ENCODE measurements at places on chromosomes 16 and 17.

GRCh38 chr16:27748868-27749546, 199.1 kb downstream of the KATNIP start:
- no peak for DNase-seq

- no peak for DNase-seq
Observed at GRCh38 chr16:747978-748746, 7.4 kb upstream of the CIAO3 start.

GRCh38 chr16:31561426-31562233, 33.9 kb downstream of the AHSP start:
- no peak for DNase-seq

DNA sequence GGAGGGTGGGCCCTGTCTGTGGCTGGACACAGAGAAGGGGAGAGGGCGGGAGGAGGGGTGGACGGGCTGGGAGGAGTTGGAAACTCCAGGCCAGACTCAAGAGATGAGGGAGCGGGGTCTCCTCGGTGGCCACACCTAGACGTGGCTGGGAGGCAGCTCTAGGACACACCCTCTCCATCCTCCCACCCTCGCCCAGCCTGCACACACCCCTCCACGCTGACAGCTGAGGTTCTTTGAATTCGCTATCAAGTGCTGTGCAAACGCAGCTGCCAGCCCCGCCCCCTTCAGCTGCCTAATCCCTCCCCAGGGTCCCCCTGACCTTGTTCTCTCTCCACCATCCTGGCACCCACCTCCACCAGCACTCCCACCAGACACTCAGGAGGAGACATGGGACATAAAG, 48.7 kb downstream of the DNAH17 start:
- DNase-seq: no peak

DNA sequence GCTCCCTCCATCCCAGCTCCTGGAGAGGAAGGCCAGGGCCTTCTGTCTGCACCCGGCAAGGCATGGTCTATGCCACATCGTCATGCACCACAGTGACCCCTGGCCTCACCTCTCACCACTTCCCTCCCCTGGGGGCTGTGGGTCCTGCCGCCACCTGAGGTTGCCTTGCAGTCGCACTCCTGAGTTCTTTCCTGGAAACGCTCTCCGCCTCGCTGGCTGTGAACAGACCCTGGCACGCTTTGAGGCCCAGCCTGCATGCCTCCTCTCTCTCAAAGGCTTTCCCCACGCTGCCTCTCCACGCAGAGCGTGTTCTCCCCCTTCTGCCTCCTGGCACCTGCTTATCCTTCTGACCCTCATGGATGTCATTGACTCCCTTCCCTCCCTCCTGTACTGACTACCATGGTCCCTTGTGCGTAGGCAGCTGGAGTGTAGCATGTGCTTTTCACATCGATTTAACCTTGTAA, 45.4 kb downstream of the SEC14L1 start:
- DNase-seq: peak; percentile 31

DNA sequence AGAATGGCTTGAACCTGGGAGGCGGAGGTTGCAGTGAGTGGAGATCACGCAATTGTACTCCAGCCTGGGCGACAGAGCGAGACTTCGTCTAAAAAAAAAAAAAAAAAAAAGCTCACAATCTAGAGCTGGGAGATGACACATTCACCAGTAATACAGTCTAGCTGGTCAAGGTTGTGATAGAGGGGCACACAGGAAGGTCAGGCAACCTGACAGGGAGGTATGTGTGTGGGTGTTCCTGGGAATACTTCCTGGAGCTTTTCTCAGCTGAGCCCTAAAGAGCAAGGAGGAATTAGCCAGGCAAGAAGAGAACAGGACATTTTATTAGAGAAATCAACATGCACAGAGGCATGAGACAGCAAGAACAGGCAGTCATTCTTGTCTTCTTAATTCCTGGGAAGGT, 216.7 kb downstream of the SHISA9 start:
- no peak for DNase-seq

- peak; percentile 73 for DNase-seq
Observed at GRCh38 chr16:84726079-84726668, 26.4 kb downstream of the USP10 start.

DNA sequence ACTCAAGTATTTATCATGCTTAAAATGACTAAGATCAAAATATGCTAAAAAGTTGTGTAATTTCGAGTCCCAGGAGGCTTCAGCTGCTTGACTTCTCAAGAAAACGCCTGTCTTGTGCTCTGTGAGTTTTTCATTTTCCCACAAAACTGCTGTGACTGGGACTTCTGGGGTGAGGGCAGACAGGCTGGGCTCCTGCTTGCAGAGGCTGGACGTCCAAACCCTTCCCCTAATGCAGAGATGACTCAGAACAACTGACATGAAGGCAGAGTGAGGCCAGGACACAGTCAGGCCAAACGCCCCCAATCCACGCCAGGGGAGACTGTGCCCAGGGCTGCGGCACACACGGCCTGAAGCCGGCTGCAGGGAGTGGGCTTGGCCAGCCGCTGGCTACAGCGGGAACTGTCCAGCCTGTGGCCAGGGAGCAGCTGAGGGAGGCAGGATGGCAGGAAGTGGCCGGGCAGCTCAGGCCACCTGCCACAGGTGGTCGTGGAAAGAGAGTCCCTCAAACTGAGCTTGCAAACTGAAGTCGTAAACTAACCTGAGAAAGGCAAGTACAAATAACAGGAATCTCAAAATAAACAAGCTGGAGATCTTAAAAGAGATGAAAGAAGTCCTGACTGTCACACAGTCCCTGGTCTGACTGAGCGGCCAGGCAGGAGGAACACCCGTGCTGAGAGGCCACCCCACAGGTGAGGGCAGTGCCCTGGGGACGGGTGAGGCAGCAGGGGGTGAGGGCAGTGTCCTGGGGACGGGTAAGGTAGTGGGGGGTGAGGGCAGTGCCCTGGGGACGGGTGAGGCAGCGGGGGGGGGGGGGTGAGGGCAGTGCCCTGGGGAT, 21.3 kb upstream of the HEXD start:
- DNase-seq: no peak

DNA sequence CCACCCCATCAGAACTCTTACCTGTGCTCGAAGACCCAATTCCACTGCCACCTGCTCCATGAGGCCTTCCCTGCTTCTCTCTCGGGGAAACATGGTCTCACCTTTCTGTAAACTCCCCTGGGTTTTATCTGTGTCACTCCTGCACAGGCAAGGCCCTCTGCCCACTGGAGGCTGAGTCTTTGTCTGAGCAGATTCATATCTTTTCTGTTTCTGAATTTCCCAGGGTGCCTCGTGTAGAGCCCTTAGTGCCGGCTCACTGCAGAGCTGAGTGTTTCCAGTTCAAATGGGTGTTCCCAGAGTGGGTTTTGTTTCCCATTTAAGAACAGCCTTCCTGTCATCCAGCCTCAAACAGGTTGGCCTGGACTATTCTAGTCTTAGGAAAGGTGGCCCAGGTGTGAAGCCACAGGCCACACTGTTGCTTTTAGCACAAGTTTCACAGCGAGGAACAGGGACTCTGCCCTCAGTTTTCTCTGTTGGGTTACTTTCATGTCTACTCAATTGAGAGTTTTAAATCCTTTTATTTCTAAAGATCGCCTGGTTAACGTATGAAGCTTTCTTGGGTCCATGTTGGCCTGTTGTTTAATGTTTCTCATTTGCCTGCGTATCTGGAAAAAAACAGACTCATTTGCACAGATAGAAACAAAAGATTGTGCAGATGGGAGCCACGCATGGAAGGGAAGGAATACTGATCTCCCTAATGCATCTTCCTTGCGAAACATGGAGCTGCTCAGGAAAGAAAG, 228.7 kb downstream of the MSI2 start:
- DNase-seq: no peak

DNA sequence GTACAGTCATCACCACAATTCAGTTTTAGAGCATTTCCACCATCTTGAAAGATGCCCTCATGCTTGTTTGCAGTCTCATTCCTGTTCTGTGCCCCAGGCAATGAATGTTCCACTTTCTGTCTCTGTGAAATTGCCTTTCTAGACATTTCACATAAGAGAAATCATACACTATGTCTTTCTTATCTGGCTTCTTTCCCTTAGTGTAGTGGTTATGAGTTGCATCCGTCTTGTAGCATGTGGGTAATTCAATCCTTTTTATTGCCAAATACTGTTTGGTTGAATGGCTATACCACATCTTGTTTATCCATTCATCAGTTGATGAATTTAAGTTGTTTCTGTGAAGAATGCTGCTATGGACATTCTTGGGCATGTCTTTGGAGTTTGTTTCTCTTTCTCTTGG, 132.5 kb upstream of the PLCG2 start:
- no peak for DNase-seq

- DNase-seq: no peak
Observed at GRCh38 chr17:71461498-71462169, 659.2 kb upstream of the SOX9 start.

DNA sequence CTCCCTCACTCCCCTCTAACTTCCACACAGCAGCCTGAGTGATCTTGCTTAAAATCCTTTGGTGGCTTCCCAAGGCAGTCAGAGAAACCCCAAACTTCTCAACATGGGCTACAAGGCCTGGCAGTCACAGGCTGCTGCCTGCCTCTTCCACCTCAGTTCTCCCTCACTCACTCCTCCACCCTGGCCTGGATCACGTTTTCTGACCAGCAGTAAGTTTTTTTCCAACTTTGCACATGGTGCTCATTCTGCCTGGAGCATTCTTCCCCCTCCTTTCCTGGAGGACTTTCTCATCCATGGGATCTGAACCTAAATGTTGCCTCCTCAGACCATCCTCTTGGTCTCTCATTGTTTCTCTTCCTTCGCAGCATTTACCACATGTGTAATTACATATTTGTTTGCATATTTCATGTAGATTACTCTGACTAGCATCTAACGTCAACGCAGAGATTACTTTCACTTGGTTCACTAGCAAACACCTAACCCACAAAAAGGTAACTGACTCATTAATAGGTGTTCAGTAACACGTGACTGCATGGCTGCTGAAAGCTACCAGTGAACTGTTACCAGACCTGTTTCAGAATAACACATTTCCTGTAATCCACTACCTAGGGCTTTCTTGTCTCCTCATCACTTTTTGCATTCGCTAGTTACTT, 17.1 kb downstream of the GNA13 start:
- DNase-seq: no peak

DNA sequence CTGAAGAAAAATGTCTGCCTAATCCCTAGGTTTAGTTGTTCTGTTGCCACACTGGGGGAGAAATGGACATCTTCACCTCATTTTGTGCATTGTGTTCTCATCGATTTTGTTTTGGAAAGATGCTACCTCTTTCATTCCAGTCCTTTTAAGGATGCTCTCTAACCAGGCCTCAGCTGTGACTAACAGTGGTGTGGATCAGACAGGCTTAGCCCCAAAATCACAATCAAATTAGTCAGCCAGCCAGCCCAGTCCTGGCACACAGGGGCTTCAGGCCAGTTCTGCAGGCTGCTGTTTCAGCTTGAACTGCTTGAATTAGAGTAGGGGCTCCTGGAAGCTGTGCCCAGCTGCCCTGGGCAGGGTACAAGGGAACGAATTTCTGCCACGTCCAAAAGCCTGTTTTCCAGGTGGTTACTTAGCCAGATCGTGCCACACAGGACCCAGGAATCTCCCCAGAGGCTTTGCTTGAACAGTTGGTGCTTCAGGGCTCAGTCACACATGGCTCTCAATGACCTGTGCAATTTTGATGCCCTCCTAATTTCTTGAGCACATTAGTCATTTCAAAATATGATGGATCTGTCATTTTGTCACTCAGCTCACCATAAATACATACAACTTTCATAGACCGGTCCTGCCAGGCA, 60.7 kb downstream of the CLEC16A start:
- DNase-seq: no peak

DNA sequence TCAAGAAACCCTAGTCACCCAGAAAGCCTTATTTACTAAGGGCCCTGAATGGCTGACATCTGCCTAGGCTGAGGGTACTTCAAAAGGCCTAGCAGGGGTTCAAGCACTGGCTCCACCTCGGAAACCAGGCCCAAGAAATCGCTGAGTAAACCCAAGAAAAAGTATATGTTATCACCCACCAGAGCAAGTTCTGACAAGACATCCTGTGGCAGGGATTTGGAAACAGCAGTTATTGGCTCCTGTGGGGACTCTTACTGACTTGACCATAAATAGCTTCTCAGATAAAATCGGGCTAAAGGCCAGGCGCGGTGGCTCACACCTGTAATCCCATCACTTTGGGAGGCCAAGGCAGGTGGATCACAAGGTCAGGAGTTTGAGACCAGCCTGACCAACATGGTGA, 12.2 kb downstream of the ATP6V0D1 start:
- no peak for DNase-seq

DNA sequence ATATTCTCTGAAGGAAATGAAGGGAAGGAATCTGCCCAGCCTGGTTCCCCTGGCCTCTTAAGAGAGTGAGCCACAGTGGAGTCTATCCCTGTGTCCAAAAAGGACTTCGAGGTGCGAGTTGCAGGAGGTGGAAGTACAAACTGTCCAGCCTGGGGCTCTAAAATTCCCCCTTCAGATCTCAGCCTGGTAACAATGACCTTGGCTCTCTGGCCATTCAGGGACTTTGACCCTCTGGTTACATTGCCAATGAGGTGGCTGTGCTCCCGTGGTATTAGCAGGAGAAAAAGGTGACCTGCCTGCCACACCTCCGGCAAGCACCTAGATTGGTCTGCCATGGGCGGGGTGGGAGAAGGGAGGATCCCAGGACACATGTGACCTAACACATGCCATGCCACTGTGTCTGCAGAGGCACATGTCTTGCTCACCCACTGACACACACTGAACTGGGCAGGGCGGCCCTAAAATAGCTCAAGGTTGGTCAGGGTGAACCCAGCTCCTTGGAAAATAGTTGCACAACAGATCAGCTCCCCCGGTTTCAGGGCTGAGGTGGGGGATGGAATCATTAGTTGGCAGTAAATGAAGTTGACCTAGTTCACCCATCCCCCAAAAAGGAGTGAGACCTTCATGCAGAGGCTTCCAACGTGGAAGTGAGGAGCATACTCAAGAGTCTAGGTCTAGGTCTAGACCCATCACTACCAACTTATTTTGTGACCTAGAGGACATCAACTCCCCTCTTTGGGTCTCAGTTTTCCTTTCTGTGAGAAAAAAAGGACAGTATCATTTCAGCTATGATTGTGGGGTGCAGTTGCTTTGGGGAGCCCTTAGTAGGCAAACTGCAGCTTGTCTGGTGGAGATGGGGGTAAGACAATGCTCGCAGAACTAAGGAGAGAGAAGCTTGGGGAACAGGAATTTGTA, 2.2 kb downstream of the NR1D1 start:
- DNase-seq: no peak

DNA sequence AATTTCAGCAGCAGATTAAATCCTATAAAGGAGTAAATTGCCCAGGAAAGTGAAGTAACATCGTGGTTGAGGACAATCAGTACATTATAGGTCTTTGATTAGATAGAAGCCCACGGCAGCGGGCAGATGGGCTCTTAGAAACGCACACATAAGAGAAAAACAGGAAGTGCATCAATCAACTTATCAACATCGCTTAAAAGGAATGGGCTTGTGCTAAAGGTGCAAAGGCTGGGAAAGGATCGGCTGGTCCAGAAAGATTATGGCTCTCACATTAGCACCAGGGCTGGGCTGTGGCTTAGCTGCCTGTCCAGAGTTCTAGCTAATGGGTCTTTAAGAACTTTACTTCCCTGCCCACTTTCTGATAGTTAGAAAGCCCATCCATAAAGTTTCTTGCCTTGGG, 292.0 kb upstream of the TNRC6C start:
- no peak for DNase-seq
